Mesothelial cell of epicardium (in vitro differentiated cells): ENCODE measurements at places on chromosomes 4 and X.
A peak's percentile ranks its signal among the peaks of the same experiment; 100 is the strongest.

DNA sequence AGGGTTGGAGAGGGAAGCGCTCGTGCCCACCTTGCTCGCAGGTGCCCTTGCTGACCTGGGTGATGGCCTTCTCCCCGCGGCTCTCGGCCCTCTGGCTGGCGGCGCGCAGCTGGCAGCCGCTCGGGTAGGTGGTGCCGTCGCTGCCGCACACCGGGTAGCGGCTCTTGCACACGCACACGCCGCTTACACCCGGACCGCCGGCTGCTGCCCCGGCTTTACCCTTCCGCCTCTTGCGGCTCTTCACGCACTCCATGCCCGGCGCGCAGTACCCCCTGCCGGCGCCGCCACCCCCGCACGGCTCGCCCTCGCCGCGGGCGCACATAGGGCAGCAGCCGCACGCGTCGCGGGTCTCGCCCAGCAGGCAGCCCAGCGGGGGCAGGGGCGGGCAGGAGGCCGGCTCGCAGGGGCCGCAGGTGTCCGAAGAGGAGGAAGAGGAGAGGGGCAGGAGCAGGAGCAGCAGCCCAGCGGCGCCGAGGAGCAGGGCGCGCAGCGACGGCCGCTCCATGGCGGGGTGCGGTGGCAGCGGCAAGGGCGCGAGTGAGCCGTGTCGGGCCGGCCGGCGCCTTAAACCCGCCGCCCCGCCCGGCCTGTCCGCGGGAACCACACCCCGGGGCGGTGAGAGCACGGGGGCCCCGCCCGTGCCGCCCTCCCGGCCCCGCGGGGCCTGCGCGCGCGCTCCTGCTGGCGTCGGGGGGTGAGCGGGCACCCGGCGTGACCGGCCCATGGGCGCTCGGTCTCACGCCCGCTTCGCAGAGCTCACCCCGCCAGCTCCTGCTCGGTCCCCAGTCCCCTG is at the start of gene IGFBP7:
Gene IGFBP7, minus strand, starts transcription at position 539 of the 793 bp plus-strand sequence. Its CDS starts 34 bp downstream, at position 505.
- DNase-seq, result peak; percentile 61

- no peak for DNase-seq
Observed at GRCh38 chr4:120611092-120611491, 311.4 kb downstream of the PRDM5 start.

DNA sequence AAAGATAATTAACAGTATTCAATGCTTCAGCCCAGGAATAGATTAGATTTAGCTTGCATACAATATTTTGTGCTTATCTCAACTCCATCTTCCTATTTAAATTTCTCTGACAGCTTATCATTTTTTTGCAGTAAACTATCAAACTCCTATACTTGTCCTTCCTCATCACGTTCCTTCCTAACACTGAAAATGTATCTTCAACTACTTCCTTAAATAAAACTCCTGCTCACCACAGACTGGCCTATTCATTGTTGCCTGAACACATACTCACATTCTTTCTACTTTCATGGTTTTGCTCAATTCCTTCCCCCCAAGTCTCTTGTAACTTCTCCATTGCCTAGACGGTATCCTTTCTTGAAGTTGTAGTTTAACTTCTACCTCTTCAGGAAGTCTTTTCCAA is 28.5 kb upstream of the PTPN13 start:
- no peak for DNase-seq

DNA sequence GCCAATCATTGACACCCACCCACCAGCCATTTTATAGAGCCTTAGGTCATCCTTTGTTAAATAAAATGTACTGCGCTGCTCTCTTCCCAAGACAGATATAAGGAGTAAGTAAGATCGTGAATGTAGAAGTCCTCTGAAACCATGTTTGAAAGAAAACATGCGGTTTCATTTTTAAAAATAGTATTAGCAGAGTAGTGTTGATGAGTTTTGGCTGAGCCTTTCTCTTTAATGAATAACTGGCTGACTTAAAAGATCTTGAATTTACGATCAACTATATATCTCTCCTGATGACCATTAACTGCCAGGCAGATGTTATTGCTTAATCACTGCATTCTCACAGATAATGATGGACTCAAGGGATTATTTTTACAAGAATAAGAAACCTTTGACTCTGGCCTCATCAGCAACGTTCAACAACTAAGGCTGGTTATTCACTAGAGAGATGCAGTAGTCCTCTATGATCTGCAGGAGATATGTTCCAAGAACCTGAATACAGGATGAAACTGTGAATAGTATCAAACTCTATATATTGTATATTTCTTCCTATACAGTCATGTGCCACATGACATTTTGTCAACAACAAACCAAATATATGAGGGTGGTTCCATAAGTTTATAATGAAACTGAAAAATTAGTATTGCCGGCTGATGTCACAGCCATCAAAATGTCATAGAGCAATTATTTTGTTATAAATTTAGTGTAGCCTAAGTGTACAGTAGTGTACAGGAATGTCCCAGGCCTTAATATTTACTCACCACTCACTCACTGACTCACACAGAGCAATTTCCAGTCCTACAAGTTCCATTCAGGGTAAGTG is 80.8 kb downstream of the FAM13A start:
- no peak for DNase-seq

- DNase-seq, result no peak
Observed at GRCh38 chr4:3496021-3496420, 32.9 kb downstream of the DOK7 start.

GRCh38 chr4:153520801-153521329 is 54.7 kb downstream of the TMEM131L start:
- DNase-seq, result no peak

DNA sequence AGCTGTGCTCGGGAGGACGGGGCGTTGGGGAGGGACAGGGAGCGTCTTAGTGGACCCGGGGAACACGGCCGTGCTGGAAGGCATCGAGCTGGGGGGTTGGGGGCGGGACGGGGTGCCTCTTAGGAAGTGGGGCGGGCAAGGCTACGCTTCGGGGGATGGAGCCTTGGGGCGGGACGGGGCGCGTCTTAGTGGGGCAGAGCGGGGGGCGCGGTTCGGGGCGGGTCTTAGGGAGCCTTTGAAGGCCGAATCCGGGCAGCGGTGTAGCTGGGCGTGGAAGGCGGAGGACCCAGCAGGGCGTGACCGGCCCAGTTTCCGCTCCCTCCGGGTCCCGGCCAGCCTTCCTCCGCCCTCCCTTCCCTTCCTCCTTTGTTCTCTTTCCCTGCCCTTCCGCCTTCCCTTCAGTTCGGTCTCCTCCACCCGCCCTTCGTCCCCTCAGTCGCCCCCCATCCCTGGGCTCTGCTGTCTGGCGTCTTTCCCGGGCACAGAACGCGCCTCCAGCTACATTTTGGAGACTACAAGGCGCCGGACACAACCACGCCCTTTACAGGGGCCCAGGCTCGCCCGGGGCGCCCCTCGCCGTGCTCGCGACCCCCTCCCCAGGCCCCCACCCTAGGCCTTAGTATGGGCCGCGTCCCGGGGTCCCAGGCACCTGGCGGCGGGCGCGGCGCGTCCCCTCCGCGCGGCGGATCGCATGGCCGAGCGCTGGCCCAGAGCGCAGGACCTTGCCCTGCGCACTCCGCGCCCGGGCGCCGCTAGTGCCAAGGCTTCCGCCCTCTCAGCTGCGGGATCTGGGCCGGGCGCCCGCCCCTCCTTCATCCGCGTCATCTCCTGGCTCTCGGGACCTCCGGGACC is at the start of gene ARSD:
Gene ARSD, minus strand, starts transcription at position 757 of the 852 bp plus-strand sequence. Its CDS starts 64 bp downstream, at position 693.
- peak; percentile 86 for DNase-seq

DNA sequence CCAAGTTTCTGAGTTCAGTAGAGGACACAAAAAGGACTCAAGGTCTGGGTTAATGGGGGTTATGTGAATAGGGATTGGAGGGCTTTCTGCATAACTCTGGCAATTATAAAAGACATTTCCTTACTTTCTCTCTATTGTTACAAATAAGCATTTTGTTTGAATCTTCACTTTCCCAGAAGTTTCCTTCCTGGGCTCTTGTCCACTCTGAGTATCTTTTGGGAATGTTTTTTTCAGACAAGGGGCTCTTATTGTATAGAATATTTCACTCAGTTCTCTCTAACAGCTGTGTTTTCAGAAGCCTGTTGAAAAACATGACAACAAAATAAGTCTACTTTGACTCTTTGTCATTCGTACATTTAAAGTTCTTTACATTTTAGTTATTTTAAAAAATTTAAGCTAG is 57.6 kb upstream of the MAP9 start:
- no peak for DNase-seq

- DNase-seq, result no peak
Observed at GRCh38 chr4:114161809-114162208, 182.4 kb upstream of the ARSJ start.

- no peak for DNase-seq
Observed at GRCh38 chr4:171348090-171348489, 465.1 kb upstream of the GALNTL6 start.

DNA sequence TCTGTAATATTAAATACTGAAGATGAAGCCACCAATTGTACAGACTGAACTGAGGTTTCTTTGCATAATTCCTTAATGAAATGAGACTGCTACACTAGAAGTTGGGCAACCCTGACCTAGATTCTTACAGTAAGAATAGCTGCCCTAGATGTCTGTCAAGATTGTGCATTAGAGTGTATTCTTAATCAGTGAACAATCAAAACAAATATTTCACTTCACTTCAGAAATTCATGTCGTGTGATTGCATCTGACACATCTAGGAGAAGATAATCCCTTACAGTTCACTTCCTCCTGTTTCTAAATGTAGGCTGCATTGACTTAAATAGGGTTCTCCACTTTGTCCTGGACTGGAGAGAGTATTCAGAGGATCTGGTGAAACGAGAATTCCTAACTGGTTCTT is 283.1 kb downstream of the HNRNPD start:
- no peak for DNase-seq

GRCh38 chr4:138696058-138696457 is 319.5 kb upstream of the NOCT start:
- DNase-seq, result no peak

DNA sequence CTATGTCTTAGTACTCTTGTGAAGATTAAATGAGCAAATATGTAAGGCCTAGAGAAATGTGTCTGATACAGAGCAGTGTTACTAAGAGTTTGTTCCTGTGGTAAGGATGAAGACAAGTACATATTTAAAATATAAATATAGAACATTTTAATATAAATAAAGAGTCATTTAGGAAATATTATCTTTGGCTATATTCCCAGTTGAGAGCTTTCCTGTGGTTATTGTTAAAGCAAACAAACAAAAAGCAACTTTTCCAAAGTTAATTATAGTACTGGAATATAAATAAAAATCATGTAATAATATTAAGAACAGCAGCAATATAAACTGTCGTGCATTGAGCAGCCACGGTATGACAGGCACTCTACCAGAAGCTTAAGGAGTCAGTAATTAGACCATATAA is 472.5 kb downstream of the INPP4B start:
- no peak for DNase-seq

GRCh38 chr4:40299811-40300292 is 35.3 kb upstream of the CHRNA9 start:
- DNase-seq, result no peak

- no peak for DNase-seq
Observed at GRCh38 chr4:113469023-113469390, 292.5 kb downstream of the CAMK2D start.

- no peak for DNase-seq
Observed at GRCh38 chrX:7606039-7606652, 236.8 kb upstream of the VCX start.
